ENCODE measurements at places on chromosomes 12 and 14.
A peak's percentile ranks its signal among the peaks of the same experiment; 100 is the strongest.

DNA sequence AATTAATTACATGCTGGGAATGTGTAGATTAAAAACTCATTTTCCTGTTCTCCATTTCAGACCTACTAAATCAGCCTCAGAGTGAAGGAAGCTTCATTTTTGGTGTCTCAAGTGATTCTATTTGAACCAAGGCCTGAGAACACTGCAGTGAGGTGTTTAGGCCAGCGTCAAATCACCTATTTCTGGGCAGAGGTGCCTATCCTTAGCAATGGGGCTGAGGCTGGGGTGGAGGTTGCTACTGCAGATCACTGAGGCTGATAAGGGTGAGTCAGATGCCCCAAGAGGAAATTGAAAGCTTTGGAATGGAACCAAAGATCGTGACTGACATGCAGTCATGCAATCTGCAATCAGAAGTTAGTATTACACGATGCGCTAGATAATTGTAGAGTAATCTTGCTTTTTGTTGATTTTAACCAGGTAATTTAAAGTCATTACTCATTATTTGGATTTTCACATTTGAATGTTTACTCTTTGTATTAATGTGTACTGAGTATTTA, 4.4 kb downstream of the TXNRD1 start:
- peak; percentile 96 for DNase-seq

DNA sequence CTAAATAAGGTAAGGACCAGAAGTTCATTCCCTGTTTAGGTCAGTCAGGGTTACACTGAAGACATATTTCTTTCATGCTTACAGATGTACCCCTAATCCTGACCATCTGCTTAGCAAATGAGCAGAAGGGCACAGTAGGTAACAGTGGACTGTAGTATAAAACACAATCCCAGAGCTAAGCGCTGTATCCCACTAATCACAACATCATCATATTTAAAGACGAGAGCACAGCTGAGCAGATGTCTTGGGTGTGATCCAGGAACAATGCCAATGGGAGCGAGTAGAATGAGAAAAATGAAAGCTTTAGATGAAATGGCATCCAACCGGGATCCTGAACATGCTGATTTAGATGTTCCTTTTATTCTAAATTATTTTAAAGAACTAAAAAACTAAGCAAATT, 213.4 kb downstream of the CCER1 start:
- DNase-seq, result no peak

GRCh38 chr14:20427231-20428009, 8.5 kb downstream of the KLHL33 start:
- DNase-seq, result no peak

DNA sequence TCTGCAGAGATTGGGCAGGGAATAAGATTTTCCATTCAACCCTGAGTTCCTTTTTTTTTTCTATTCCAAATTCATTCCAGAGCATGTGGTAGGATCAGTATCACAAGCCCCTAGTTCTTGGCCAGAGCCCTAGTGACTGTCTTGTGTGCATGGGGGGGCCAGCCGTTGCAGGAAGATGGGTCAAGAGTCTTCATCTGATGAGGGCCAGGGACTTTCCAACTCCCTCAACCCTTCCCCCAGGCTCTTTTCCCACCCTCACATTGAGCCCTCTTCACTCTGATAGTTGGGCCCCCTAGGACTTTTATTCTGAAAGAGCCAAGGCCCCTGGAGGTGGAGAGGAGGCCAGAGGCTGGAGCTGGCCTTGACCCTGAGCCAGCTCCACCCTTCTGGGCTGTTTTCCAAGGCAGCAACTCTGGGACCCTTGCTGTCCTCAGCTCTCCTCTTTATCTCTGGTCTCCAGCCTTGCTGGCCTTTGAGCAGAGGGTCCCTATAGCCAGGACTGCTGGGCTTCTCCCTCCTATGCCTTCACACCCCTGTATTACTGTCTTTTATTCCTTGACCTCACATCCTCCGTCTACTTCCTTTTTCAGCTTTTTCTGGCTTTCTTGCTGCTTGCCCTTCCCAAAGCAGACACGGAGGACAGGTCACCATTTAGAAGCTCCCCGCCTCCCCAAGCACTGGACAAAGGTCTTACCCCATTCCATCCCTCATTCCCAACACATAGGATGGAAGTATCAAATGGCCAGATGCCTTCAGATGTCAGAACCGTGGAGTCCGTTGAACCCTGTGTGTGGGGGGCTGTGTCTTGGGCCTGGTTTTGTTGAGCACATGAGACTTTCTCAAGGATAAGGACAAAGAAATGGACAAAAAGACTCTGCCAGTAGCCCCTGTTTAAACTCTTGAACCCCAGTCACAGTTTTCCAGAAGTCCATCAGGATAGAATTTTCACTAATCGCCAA, 5.6 kb downstream of the RBP5 start:
- no peak for DNase-seq

- no peak for DNase-seq
Observed at GRCh38 chr12:85308374-85308773, 28.4 kb downstream of the ALX1 start.

- DNase-seq, result no peak
Observed at GRCh38 chr12:52494100-52494499, 1.0 kb upstream of the KRT6A start.

DNA sequence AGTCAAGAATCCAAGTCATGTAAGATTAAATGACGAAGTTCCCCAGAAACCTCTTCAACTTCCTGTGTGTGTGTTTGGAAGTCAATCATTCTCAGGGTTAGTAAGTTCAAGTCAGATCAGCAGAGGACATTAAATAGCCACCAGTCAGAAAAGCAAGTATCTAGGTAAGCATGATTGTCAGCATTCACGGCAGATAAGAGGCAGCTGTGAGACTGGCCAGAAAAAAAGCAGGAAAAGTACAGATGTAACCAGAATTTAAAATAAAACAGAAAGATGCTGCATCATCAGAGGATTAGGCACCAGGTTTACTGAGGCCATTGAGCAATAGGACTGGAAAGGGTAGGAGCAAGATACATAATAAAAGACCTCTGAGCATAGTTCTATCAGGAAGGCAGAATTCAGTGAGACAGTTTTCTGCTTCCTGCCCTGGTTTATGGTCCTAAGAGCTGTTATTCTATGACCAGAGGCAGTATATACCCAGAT, 606.9 kb downstream of the FSCB start:
- no peak for DNase-seq

DNA sequence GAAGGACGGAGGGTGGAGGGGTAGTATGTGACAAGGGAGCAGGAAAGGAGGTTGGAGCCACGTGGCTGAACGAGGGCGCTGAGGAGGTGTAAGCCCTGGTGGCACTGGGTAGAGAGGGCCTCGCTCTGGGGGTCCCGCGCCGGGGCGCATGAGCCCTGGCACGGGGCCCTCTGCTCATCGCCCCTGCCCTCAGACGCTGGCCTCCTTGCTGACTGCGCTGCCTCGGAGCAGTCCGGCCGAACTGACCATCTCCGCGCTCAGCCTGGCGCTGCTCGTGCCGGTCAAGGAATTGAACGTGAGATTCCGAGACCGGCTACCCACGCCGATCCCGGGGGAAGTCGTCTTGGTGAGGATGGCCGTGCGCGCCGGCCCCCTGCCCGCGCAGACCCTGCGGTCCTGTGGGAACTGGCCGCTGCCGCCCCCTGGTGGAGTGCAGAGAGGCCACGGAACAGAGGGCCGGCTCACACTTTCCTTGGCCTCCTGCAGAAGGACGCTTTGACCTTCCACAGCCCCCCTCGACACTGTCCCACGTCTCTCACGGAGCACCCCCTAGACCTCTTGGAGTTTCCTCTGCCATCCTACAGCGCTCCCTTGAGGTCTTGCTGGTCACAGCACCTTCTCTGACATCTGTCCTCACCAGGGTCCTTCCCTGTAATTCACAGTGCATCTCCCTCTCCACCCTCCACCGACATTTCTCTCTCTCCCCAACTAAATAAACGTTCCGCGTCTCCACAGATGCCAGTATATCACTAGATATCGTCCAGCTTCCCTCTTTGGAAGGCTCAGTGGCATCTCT, 10.5 kb downstream of the ARHGEF25 start:
- DNase-seq, result no peak

DNA sequence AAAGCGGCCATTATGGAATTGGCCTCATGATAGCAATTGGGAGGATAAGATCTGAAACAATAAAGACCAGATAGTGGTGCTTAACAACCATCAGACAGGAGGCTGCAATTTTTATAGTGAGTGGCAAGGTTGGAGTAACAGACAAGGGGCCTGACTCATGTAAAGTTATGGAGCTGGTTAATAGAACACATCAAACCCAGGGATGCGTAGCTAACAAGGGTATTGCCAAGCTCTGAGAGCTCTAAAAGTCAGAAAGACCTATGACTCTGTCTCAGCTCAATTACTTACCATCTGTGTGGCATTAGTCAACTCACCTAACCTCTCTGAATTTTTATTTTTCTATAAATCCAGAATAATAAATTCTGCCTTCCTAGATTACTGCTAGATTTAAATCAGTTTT, 1731.5 kb upstream of the FLRT2 start:
- DNase-seq, result no peak

DNA sequence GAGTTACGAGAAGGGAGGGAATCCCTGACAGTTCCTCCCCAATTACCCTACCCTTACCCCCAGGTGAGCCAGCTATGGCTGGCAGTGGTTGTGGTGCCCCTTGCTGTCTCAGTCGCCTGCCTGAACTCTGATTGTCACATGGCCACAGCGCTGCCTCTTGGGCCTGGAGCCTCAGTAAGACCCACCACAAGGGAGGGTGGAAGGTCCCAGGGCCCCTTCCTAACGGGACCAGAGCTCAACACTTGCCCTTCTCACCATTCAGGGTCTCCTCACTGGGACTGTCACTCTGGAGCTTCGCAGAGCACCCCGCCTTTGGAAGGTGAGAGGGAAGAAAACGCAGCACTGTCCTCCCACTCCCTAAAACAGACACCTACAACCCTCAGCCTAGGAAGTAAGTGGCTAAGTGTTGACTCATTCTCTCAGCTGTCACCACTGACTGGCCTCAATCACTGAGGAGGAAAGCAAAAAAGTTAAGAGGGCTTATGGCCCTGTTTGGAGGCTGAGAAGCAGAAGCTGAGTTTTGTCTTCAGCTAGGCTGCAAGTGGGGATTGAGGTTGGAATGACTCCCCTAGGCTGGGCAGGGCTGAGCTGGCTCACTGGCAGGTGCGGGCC, 1.0 kb downstream of the TMEM253 start:
- DNase-seq, result no peak

GRCh38 chr14:93709249-93709648, 79.0 kb downstream of the PRIMA1 start:
- DNase-seq, result no peak

DNA sequence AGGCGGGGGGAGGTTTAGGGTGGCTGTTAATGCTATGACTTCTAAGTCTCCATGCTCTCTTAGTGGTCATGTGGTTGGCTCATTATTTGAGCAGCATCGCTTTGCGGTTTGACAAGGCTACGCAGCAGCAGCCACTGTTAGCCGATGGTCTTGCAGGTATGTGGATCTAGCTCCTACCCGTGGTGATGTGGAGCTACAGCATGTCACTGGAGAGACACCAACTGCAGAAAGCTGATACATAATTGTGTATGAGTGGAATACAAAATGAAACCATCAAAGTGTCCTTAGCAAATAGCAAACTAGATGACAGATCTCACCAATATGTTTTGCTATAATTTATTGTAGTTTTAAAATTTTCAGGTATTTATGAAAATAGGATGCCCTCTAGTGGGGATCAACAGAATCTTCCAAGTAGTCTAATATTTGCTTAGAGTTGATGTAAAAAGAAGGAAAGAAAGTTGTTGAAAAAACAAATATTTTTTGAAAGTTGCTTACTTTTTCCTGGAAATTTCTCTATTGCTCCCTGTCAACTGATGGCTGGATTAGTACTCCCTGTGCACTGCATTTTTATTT, 94.9 kb downstream of the NAV3 start:
- peak; percentile 80 for DNase-seq

DNA sequence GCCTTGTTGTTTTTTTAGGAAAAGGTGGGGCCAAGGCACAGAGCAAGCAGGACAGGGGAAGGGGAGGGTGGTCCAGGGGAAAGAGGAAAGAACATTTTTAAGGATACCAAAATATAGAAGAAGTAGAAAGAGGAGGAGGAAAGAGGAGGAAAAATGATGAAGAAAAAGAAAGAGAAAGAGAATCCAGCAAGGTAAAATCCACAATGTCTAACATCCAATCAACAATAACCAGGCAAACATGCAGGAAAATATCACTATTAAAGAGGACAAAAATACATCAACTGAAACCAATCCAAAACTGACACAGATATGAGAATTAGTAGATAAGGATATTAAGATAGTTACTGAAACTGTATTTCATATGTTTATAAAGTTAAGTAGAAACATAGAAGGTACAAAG, 7.0 kb upstream of the TMEM120B start:
- DNase-seq, result no peak

GRCh38 chr14:75645056-75645455, 15.6 kb downstream of the ERG28 start:
- DNase-seq, result no peak

DNA sequence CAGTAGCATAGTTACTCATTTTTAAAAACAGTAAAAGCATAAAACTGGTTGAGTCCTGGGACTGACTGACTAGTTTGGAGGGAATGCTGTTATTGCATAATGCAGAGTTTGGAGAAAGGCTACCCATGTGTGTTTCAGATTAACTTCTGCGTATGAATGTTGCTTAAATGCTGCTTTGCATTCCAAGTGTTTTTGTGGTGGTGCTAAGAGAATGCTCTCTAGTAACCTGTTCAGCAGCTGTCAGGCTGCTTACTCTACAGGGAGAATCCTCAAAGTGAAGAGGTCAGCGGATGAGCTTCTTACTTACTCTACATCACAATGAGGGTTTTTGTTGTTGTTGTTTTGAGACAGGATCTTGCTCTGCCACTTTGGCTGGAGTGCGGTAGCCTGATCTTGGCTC, 4.3 kb downstream of the DLST start:
- no peak for DNase-seq

GRCh38 chr14:92252323-92252722, 70.6 kb upstream of the SLC24A4 start:
- no peak for DNase-seq

- DNase-seq, result no peak
Observed at GRCh38 chr12:8590842-8591545, 21.7 kb downstream of the AICDA start.

- DNase-seq, result no peak
Observed at GRCh38 chr14:75434890-75435248, 7.0 kb downstream of the JDP2 start.

- no peak for DNase-seq
Observed at GRCh38 chr14:30077946-30078345, 150.3 kb upstream of the PRKD1 start.

DNA sequence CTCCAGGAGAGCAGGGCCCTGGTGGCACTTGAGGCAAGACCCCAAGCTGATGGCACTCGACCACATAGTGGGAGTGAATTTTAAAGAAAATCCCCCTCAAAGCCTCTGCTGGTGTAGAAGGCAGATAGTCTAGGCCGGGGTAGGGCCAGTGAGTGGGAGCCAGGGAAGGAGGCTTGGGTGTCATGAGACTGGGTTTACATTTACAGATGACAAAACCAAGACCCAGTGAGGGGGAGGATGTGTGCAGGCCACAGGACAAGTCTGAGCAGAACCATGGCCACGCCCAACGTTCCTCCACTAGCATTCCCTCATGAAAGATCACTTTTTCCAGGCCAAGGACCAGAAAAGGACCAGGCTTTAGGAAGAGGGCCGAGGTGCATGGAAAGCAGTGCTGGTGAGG, 42.0 kb downstream of the EVL start:
- no peak for DNase-seq

All from NCI-H1436 treated with DMSO at 0.1 percent for 48 hours (cell line).